ENCODE measurements at places on chromosomes 12 and 14.

- no peak for DNase-seq
Measured at GRCh38 chr14:55724736-55725135, 144.7 kb downstream of the KTN1 start.

DNA sequence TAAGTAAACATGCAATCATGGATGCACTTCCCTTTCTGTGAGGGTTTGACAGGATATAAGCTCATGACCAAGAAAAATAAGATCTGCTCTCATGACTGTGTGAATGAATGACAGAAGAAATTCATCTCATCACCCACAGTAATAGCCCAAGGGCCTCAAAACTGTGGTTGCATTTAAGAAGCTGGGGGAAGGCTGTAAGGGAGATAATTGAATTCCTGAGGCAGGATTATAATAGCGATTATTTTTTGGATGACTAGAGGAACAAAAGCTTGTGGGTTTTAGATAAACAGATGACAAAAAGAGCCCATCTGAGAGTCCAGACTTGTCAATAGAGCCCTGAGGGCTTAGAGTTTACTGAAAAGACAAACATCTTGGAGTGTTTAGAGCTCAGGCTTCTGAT, 161.2 kb downstream of the NTF3 start:
- DNase-seq = no peak

- DNase-seq = no peak
Measured at GRCh38 chr12:75666939-75667334, 155.5 kb upstream of the KRR1 start.

- DNase-seq = no peak
Measured at GRCh38 chr14:67526676-67527459, 6.2 kb upstream of the PLEKHH1 start.

GRCh38 chr12:49888461-49889151, 15.1 kb downstream of the FAIM2 start:
- no peak for DNase-seq
